ENCODE measurements at places on chromosomes 1 and 21.

DNA sequence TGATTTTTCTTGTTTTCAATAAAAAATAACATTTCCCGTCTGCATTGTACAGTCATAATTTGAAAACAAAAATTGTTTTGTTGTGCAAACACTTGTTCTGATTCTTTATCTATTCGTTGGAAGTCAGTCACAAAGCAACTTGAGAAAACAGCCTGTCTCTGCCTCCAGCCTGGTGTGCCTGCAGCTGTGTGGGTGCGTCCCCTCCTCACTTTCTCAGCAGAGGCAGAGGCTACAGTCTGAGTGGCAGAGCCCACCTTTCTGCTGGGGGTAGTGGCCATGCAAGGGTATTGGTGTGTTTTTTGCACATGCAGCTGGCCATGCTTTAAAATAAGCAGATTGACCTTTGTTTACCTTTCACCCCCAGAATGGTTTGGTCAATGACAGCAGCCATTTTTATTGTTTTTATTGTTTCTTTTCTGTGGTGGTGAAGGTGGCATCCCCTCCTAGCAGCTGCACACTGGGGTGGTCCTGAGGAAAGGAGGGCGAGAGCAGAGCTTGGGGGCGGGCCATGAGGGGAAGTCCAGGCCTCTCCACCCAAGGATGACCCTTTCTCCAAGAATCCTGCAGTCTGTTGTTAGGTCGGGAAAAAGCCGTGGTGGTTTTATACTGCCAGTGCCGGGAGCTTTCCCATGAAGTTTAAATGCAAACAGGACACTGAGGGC is 159.6 kb downstream of the PCBP3 start:
- DNase-seq: no peak

GRCh38 chr1:242585616-242586359 is 61.3 kb upstream of the PLD5 start:
- no peak for DNase-seq

GRCh38 chr21:38911484-38912101 is 105.9 kb downstream of the ETS2 start:
- DNase-seq: no peak

- no peak for DNase-seq
Observed at GRCh38 chr1:67559222-67559700, 125.7 kb upstream of the GADD45A start.

DNA sequence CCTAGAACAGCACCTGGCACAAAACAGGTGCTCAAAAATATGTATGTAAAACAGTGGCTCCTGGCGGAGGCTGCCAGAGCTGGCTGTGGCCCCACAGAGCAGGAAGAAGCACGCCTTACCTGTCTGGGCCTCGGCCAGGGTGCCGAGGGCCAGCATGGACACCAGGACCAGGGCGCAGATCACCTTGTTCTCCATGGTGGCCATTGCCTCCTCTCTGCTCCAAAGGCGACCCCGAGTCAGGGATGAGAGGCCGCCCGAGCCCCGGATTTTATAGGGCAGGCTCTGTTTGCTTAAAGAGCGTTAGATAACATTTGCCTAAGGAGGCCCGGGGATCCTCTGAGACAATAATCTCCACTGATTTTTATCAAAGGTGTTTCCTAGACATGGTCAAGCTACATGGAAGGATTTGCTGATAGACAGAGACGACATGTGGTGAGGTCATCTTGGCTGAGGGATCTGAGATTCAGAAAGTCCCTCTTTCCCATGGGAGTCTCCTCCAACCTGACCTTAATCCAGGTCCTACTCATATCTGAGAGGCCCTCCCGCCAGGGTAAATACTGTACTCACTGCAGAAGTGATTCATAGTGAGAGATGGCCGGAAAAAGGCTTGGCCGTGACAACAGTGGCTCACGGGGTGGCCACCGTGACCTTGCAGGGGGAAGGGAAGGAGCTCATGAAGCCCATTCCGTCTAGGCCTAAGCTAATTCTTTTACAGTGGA is at the start of gene TFF1:
Gene TFF1 (minus strand): TSS at position 244 of the 719 bp plus-strand sequence. CDS start 40 bp downstream, at position 204.
- no peak for DNase-seq

GRCh38 chr1:26690157-26690556 is 5.7 kb upstream of the ARID1A start:
- DNase-seq: no peak

DNA sequence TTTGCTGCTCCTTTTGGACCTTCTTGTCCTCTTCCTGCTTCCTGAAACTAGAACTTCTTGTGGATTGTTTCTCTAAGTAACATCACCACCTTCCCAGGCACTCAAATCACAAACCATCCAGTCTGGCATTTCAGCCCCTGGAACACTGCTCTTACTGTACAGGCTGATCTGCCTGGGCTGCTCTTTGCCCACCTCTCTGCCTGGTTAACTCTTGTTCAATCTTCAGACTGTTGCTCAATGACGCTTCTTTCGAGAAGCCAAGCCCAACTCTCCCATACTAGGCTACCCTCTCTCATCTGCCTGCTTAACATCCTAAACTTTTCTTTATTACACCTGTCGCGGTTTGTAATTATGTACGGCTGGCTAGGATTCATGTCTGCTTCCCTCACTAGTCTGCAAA is 657 bp downstream of the DIO1 start:
- DNase-seq: no peak

- DNase-seq: no peak
Observed at GRCh38 chr21:45764792-45765191, 121.3 kb downstream of the PCBP3 start.

- DNase-seq: no peak
Observed at GRCh38 chr21:42233067-42233961, 14.4 kb downstream of the ABCG1 start.

GRCh38 chr21:32682696-32683474 is 44.9 kb downstream of the SYNJ1 start:
- no peak for DNase-seq

GRCh38 chr1:195962051-195962450 is 646.2 kb downstream of the KCNT2 start:
- DNase-seq: no peak

DNA sequence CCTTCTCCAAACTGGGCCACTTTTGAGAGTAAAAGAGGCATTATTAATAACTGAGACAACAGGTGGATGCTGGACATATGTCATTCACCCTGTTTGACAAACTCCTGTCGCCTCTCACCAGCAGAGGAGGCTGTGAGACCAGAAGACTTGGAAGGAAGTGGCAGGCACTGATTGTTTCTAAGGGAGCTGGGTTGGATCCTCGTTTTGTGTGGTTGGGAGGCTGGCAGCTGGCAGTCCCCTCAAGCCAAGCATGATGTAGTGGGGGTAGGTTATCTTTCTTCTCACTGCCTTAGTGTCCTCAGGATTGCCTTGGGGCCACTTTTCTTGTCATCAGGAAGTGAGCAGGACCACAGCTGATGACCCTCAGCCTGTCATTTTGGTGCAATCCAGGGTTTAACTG is 86.5 kb upstream of the KCNJ15 start:
- no peak for DNase-seq

DNA sequence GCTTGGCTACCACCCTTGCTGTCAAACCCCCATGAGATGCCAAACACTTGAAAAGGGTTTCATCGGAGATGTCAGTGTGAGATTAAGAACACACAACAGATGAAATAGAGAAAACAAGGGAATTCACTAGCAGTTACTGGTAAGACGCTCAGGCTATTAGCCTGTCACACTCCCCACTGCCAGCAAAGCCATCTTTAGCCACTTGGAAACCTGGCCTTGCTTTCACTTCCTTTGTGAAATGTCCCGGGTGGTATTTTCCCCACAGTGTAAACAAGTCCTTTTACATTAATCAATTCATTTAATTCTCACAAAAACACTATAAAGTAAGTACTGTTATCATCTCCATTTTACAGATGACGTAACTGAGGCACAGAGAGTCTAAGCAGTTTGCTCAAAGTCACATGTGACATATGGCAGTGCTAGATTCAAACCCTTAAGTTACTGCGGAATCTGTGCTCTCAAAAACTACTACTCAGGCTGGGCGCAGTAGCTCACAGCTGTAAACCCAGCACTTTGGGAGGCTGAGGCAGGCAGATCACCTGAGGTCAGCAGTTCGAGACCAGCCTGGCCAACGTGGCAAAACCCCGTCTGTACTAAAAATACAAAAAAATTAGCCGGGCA is 32.7 kb upstream of the KHDRBS1 start:
- DNase-seq: no peak

Data from NCI-H187 (cell line).